ENCODE measurements at places on chromosomes 12 and 14.

DNA sequence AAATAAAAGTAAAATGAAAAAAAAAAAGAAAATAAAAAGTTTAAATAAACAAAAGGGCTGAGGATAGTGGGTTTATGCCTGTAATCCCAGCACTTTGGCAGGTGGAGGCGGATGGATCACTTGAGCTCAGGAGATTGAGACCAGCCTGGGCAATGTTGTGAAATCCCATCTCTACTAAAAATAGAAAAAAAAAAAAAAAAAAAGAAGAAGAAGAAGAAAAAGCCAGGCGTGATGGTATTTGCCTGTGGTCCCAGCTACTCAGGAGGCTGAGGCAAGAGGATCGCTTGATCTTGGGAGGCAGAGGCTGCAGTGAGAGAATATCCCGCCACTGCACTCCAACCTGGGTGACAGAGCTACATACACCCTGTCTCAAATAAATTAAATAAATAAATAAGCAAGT, 3.9 kb downstream of the TAOK3 start:
- DNase-seq = no peak

DNA sequence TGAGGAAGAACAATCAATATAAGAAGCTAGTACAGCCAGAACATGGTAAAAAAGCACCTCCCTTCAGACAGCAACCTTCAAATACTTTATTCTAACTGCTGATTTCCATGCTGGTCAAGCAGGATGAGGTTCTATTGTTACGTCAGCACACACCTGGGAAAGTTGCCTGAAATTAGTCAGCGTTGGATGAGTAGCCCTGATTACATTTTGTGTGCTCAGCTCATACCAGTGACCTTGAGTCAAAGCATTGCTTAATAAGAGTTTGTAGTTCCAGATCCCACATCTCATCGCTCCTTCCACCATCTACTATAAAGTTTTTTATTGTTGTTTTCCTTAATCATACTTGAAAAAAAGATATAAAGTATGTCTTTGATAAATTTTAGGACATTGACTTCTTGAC, 361.5 kb downstream of the EGLN3 start:
- no peak for DNase-seq

GRCh38 chr14:76782885-76783566, 21.8 kb downstream of the VASH1 start:
- DNase-seq = no peak

DNA sequence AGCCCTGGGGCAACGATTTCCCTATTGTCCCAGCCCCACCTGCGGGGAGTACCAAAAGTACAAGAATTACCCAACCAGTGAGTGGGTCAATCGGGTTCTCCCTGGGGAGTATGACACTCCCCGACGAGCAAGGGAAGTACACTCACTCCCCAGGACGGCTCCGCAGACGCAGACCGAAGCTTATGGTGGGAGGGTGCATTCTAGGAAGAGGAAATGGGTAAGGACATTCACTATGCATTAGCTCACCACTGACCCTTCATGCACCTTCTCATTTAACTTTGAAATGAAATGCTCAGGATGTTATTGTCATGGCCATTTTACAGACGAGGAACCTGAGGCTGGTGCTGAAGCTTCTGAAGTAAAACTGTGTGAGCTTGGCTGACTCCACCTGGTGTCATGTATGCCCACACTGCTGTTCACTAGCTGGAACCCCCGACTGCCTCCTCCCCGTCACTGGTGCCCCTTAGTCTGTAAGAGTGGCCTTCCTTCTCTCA, 45.8 kb upstream of the TMED10 start:
- peak; percentile 33 for DNase-seq

DNA sequence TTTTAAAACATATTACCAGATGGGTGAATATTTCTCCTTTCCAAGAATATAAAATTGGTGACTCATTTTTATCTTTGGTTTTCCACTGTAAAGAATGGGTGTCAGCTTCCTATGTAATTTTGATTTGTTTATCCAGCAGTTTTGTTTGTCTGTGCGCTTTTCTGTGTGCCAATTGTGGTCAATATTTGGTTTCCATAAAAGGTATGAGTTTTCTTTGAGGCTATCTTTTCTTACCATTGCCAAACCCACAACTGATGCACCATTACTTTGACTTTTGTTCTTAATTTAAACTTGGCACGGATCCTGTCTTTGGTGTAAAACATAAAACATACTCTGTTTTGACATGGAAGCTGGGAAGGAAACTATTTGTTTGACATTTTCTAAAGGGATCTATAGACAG, 78.8 kb upstream of the NAV3 start:
- DNase-seq = no peak

GRCh38 chr12:131035245-131035681, 81.6 kb downstream of the ADGRD1 start:
- no peak for DNase-seq

DNA sequence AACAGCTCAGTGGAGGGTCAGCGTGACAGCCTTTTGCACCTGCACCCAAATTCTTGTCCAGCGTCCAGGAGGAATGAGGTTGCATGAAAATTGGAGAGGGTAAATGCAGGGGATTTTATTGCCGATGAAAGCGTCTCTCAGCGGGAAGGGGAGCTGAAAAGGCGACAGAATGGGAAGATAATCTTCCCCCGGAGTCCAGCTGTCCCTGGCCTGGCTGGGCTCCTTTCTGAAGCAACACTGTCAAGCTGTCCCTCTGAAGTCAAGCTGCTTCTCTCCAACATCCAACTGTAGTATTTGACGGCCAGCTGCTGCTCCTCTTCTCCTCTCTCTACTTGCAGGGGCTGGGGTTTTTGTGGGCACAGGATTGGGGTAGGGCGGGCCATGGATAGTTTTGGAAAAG, 32.7 kb downstream of the NOPCHAP1 start:
- DNase-seq = no peak
